Nucleus accumbens (tissue), 56 donors: ENCODE measurements at places on chromosomes 2 and 18.

- DNase-seq: no peak
Measured at GRCh38 chr18:64149916-64150438, 1.1 kb upstream of the LINC00305 start.

GRCh38 chr2:180370511-180371205 is 363.6 kb upstream of the CWC22 start:
- no peak for DNase-seq

- no peak for DNase-seq
Measured at GRCh38 chr2:121096611-121097010, 188.4 kb downstream of the TFCP2L1 start.

DNA sequence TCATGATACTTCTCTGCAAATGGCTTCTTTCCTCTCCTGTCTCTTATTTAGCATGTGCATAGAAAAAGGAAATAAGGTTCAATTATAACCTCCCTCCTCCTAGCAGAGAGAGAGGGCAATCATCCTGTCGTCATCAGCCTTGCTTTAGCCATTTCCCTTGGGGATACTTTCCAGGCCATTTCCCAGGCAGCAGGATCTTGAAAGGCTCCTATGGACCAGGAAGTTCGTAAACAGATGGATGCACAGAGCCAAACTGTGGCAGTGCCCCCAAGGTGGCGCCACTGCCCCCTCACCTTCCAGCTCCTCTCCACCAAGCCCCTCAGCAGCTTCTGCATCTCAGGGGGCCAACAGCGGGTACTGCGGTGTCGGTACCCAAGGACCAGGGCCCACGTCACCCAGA is 157.4 kb downstream of the DTNA start:
- DNase-seq: no peak

DNA sequence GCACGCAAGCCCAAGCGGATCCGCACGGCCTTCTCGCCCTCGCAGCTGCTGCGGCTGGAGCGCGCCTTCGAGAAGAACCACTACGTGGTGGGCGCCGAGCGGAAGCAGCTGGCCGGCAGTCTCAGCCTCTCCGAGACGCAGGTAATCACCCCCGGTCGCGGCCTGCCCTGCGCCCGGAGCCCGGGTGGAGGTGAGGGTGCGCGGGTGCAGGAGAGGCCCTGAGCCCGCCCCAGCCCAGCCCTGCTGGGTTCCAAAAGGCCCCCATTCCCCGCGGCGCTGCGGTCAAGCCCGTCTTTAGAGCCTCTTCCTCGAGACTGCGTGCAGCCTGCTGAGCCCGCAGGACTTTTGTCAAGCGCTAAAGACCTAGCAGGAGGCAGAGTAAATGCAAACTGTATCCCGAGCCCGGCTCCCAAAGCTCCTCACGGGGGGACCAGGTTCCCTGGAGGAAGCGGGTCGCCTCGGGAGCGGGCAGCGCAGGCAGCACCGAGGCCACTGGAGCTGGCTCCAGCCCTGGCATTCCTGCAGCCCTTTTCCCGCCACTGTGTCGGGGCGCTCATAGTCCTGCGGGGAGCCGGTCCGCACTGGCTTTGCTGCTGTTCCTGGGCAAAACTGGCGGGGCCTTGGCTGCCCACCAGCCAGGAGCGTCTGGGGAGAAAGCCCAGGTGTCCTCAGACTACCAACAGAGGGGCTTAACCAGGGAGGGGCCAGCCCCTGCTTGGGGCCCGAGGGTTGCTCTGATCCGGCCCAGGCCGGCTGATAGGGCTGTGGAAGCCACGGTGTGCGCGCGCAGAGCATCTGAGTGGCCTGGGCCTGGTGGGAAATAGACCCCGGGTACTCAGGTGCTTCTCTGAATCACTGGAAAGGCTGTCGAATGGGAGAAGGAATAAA is 7.3 kb downstream of the EMX1 start:
- no peak for DNase-seq

- no peak for DNase-seq
Measured at GRCh38 chr2:239776436-239777005, 248.6 kb downstream of the NDUFA10 start.

- DNase-seq: no peak
Measured at GRCh38 chr2:180539541-180539940, 440.9 kb upstream of the UBE2E3 start.

DNA sequence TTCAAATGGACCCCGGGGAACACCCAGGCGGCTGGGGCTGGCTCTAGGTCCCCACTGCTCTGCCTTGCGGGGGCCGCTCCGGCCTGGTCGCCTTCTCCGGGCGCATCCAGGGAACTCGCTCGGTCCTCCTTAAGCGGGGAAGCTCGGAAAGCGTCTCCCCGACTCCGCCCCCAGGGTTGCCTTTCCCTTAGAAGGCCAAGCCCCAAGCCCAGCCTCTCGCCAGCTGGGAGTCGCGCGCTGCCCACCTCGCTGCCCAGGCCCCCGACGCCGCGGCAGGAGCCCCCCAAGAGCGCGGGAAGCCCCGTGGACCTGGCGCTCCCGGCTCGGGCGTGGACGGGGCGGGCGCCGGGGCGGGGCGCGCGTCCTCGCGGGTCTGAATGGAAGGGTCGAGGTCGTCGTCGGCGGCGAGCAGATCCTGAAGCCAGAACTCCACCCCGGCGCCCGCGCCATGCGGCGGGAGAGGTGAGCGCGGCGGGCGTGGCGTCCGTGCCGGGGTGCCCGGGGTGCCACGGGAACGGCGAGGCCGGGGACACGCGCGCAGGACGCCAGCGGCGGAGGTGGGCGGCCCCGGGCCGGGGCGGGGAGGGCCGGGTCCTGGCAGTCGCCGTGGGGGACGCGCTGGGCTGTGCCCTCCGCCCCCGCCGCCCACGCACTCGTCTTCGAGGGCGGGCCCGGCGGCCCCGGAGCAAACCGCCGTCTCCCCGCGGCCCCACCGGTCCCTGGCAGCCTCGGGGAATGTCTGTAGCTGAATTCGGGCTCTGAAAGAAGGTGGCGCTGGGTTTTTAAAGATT is at the start of gene BOK:
Gene BOK (plus strand): TSS at position 214 of the 791 bp plus-strand sequence. CDS start 739 bp downstream, outside the sequence.
- DNase-seq: peak; percentile 74

DNA sequence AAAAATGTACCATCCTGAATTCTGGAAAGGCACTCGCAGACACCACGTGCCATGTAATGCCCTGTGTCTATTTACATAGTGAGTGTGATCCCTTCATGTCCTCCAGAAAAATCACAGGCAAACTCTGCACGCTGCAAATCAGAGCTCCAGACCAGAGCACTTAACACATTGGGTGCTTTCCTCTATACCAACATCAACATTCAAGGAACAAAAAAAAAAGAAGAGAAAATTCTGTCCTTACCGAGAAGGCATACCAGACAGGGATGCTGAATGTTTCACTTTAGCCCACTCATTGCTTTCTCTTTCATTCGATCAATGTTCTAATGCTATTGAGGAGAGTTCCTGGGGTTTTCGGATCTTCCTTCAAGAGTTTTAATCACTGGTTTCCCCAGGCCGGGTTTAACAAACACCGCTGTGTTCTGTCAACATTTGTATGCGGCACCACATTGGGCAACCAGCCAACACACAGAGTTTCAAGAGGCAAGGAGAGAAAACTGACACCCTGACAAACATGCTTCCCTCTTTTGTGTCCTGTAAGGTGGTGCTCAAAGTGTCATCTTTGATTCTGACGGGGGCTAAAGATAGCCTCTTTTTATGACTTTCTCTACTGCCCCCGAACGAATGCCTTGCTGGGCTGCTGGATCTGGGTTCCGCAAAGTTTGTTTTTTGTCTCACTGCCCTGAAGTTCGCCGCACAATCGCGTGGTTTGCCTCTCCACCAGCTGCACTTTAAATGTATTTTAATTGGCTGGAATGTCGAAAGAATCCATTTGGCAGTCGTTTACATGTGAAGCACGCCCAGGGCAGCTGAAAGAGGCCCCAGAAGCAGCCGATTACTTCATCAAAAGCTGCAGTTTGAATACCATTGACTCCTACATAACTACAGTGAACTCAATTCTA is 106.4 kb upstream of the NCKAP5 start:
- DNase-seq: peak; percentile 41
